ENCODE measurements at places on chromosomes 6 and 20.

DNA sequence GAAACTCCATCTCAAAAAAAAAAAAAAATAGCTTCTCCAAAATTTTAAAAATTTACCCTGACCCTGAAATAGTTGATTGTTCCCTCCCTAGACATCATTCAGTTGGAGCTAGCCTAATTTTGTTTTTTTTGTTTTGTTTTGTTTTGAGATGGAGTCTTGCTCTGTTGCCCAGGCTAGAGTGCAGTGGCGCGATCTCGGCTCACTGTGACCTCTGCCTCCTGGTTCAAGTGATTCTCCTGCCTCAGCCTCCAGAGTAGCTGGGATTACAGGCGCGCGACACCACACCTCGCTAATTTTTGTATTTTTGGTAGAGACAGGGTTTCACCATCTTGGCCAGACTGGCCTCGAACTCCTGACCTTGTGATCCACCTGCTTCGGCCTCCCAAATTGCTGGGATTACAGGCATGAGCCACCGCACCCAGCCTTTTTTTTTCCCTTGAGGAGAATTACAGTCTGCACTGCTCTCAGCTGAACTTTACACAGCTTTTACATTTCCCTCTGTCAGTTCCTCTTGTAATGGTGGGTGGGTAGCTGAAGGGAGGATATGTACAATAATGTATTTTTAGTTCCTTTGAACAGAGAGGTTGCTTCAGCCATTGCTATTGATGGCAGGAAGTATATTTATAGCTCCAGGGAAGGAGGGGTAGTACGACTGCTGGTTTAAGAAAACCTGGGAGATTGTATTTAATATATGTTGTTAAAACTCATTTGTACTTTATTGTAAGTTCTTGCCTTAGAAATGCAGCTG, 27.7 kb downstream of the PTPRA start:
- DNase-seq: no peak

- DNase-seq: no peak
Observed at GRCh38 chr6:8990075-8990474, 554.7 kb upstream of the SLC35B3 start.

GRCh38 chr20:3697588-3698305, 14.7 kb downstream of the SIGLEC1 start:
- DNase-seq: no peak

GRCh38 chr20:59672576-59672975, 68.2 kb downstream of the PHACTR3 start:
- no peak for DNase-seq

- DNase-seq: no peak
Observed at GRCh38 chr6:91173186-91173585, 586.3 kb upstream of the MAP3K7 start.

GRCh38 chr6:163944897-163945296, 530.4 kb downstream of the QKI start:
- no peak for DNase-seq

GRCh38 chr6:160974304-160974771, 17.2 kb upstream of the MAP3K4 start:
- DNase-seq: peak; percentile 99

- no peak for DNase-seq
Observed at GRCh38 chr6:159008656-159009288, 8.8 kb upstream of the RSPH3 start.

- DNase-seq: no peak
Observed at GRCh38 chr6:10733151-10733715, 10.4 kb downstream of the TMEM14C start.

DNA sequence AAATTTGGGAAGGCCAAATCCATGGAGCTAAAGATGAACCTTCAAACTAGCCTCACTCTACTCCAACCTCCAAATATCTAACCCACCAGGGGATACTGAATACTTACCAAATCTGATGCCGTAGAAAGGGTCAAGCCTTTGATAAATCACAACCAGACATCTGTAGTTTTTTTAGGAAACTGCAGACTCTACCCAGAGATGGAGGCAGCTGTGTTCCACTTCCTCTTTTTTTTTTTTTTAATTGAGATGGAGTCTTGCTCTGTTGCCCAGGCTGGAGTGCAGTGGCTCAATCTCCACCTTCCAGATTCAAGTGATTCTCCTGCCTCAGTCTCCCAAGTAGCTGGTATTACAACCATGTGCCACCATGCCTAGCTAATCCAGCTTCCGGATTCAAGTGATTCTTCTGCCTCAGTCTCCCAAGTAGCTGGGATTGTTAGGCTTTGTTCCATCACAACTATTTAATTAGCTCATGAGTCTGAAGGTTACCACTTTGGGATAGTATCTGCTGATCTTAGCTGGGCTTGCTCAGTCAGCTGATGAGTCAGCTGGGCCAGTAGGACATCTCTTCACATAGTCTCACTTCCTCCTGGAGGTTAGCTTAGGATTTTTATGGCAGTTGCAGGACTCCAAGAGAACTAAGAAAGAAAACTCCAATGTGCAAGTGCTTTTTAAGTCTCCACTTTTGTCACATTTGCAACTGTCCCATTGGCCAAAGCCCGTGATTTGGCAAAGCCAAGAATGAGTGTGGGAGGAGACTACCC, 13.3 kb downstream of the FRK start:
- no peak for DNase-seq

GRCh38 chr6:151257985-151258445, 18.2 kb downstream of the AKAP12 start:
- DNase-seq: no peak

DNA sequence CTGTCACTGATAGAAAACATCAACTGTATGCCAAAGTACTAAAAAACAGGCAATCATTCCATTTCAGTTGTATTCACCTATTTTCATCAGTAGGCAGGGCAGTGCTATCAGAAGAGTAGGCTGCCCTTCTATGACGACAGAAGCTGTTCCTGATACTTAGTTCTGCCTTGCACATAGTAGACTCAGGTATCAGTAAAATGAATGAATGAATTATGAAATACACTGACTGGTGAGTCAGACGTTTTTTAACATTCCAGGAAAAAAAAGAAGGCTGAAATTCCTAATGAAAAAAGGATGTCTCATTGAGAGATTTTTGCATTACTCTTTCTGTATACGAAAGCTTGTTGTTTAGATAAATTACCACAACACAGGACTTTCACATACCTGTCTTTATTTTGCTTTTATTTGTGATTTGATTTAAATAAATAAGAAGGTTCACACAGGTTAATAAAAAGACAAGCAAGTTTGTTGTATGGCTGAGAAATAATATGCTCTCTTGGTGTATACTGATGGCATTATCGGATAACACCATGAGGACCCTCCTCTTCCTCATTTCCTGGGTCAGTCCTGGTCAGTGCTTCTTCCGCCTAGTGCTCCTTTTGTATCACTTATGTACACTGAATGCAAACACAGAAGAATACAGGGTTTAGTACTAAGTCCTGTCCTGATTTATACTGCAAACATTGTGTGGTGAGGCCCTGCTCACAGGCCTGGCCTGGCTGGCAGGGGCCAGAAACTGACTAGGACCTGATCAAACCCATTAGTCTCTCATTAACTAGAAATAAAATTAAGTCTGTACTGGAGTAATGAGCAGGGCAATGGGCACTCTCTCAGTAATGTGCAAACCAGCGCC, 39.4 kb upstream of the SPDEF start:
- DNase-seq: peak; percentile 18

- no peak for DNase-seq
Observed at GRCh38 chr6:97282238-97282725, 734 bp downstream of the MMS22L start.

- peak; percentile 1 for DNase-seq
Observed at GRCh38 chr6:99282479-99283062, 66.9 kb downstream of the FAXC start.

DNA sequence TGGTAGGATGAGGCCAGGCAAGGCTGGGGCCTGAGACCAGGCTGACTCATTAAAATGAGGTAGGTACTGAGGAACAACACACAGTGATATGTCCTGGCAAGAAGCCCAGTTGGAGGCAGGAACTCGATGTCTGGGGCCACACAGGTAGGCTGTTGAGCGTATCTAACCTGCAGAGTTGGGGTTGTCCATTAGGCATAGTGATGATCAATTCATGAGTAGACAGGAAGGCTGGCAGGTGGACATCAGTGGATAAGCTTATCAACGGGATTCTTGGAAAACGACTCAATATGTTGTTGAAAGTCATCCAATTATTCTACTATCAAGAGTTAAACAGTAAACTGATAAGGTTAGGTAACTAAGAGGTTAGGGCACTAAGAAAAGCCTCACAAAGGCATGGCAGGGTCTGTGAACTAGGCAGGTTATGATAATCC, 193.2 kb upstream of the COL21A1 start:
- DNase-seq: no peak

- DNase-seq: no peak
Observed at GRCh38 chr20:15166744-15167143, 829.3 kb upstream of the FLRT3 start.

GRCh38 chr20:2697768-2698167, 5.2 kb downstream of the EBF4 start:
- no peak for DNase-seq

GRCh38 chr6:42030585-42031506, 19.5 kb upstream of the TAF8 start:
- no peak for DNase-seq

DNA sequence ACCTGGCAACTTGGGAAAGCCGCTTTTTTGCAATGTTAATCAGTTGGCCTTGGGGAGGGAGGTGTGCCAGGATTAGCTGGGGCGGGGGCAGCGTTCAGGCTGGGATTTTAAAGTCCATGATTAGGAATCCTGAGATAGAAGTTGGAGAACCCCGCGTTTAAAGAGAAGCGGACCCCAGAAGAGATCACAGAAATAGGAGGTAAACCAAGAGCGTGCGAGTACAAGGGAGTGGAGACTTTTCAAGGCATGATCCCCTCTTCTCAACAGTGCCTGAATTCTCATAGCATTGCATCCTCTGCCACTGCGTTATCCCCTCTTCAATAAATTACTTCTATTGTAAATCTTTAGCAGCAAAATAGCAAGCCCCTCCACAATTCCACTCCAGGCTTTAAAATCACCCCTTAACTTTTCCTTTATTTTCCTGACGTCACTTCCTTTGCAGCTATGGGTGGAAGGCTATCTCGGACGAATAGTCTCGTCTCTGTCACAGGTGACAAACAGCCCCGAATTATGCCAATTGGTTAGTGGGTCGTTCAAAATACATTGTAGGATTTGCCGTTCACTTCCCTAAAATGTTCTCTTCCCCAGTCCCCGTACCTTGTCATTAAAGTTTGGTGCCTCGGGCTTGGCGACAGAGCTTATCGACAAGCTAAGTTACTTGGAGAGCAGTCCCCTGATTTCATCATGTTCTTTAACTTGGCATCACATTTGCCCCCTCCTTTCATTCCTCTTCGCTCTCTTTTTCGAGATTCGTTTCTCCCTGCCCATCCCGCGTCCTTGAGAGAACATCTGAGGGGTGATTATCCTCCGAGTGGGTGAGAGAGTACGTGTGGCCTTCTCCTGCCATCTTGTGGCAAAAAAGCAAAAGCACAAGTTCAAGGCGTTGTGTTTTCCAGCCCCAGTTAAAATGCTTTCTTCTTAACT, 17.1 kb downstream of the OR2B2 start:
- DNase-seq: peak; percentile 63

- no peak for DNase-seq
Observed at GRCh38 chr6:160173806-160174527, 52.4 kb downstream of the SLC22A1 start.

DNA sequence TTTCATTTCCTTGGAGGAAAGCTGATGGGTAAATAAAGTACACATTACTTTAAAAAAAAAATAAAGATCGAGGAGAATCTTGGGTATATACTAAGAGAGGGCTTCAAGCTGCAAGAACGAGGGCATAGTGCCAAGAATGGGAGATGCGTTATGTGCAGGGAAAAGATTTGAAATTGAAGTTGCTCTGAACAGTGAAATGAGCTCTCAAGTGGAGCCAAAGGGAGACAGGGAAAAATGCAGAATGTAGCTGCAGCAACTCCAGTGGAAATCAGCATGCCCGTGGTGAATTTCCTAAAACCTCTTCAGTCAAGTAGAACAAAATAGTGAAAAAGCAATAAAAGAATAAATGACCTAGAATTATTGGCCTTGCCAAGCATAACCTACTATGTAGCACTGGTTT, 11.4 kb upstream of the COL9A1 start:
- DNase-seq: no peak

GRCh38 chr6:46015119-46015968, at the start of gene CLIC5:
CLIC5 (minus strand) TSS chr6:46015860; CDS start chr6:46015542, 318 bp downstream.
- DNase-seq: no peak

DNA sequence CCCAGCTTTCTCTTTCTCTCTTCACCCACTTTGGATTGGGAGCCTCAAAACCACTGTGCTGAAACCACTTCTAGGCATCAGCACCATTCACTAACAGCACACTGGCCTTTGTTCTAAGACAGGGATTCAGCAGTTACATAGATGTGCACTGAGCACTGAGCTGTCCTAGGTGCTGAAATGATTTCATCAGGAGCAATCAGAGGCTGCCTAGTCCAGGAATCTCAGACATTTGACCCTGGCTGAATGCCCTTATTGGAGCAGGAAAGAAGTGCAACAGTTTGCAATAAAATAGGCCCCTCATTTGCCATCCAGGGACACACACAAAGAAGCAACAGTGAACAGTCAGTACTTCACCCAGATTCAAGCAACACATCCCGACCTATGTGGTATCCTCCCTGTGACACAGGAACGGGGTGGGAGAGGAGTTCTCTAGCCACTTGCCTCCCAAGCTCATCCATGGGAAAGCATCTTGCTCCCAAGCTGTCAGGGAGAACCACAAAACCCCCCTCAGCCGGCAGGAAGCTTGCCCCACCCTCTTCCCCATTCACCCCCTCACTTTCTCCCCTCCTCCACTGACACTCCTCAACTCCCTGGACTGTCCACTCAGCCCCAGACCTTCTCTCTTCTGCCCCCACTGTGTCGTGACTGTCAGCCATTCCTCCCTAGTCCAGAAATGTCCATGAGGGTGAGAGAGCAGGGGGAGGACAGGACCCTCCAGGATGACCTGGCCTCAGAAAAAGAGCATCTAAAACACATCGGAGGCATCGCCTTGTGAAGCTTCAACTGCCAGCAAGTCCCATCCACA, 304.4 kb downstream of the PREX1 start:
- peak; percentile 58 for DNase-seq

DNA sequence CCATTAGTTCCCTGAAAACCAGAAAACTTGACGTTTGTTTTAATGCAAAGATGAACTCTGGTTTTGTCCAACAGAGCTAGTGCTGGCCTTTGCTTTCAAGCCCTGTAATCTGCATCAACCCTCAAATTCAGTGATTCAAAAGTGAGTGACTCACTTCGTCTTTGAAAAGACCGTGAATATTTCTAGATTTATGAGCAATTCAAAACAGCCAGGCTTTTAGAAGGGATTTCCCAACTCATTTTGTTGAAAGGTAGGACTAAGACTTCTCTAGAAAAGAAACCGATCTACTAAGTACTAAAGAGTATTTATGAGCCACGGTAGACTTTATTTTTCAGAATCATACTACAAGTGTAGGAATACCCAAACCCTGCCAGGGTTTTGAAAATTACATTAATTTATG, 121.5 kb downstream of the UST start:
- DNase-seq: peak; percentile 46
